ENCODE measurements at places on chromosomes 3 and 15.

DNA sequence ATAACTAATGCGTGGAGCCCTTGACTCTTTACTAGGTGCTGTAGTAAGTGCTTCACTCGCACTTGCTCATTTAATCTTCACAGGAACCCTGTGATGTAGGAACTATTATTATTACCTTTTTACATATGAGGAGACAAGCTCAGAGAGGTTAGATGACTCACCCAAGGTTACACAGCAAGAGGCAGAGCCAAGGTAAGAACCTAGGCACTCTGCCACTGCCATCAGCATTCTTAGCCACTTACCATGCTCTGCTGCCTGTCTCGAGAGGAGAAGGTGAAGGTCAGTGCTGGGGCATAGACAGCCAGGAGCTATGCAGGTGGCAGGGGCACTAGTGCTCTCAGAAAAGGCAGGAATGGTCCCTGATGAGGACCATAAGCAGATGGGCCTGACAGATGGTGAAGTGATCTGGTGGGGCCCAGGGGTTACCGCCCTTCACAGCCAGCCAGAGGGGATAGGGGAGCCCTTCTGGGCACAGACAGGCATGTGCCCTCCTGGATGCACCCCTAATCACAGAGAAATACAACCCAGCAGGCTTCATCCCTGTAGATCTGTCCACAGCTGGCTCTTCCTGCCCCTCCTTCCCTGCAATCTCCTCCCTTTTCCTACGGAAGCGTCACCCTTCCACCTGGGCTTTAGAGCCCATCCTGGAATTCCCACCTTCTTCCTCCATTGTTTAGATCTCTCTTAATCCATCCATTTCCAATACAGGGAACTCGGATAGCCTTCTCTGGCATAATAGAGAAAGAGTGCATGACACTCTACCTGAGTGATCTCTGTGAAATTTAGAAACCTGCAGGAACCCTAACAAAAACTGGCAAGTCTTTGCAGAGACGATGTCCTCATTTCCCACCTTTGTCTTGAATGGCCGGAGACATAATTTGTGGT lies 26.9 kb downstream of the ABTB1 start:
- DNase-seq = no peak

DNA sequence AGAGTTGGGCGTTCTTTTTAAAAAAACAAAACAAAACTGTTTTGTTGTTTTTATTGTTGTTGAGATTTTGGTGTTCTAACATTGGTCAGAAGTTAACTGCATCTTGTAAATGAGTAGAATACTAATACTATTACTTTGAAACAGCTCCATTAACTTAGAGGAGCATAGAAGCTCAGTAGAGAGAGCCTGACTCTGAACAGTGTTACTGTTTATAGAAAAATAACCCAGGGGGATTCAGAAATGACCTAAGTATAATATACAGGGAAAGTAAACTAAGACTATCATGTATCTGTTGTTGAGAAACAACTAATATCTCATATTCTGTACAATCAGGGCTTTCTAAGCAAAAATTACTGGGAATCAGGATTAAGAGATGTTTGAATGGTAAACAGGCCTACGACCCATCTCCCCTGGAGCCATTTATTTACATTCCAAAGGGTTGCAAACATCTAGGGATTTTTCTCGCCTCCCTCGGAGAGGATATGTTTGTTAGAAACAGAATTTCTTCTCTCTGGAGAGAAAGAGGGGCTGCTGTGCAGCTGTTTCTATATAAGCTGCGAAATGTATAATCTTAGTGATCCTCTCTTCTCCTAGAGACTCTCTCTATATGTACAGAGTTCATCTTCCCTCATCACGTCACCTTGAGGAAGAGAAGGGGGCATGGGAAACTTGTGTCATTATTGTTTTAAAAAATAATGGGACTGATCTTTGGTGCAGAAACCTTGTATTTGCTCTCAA lies 827.5 kb upstream of the DPPA4 start:
- no peak for DNase-seq

GRCh38 chr3:184927796-184928315 lies 115.9 kb downstream of the VPS8 start:
- no peak for DNase-seq

- DNase-seq = peak; percentile 58
Measured at GRCh38 chr3:186025161-186025560, 83.7 kb downstream of the ETV5 start.

GRCh38 chr15:61173899-61174689 lies 55.0 kb downstream of the RORA start:
- no peak for DNase-seq
